Central memory CD8-positive, alpha-beta T cell (primary cell): ENCODE measurements at places on chromosomes 3 and 15.

DNA sequence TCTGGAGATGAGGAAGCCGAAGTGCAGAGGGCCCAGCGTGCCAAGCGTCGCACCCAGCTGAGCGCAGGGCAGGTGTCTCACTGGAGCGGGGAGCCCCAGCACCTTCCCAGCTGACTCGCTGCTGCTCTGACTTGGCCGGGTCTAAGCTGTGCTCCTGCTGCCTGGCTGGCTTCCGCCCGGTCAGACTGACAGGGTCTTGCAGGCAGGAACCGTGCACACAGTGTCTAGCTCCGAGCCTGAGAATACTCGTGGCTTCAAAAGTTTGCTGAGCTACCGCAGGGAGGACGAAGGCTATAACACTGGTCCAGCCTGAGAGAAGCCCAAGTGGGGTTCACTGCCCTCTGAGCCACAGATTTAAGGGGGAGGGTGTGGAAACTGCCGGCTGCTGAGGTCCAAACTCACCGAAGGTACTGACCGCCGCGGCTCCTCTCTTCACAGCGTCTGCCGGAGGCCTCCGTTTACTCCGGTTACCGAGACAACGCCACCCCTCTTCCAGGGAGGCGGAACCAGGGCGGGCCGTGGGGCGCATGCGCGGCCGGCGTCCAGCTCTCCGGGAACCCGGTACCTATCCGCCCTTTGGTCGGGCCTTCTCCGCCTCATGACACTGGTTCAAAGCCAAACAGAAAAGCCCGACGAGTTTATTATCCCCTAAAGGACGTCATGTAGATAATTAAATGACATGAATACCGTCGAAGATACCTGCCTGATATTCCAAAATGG lies at the start of gene CFAP44:
Gene CFAP44, minus strand, starts transcription at position 443 of the 720 bp plus-strand sequence. CDS start 7,829 bp downstream, outside the sequence.
- no peaks in the 10 kb centered on the region for H3K4me1 ChIP-seq
- DNase-seq = peak; percentile 22
- no peak within 1 kb of the TSS for H3K27ac ChIP-seq
- no peaks in the 10 kb centered on the region for H3K27me3 ChIP-seq

GRCh38 chr15:90294601-90295269 lies 29.3 kb downstream of the NGRN start:
- H3K4me3 ChIP-seq = no peak overlapping the region
- peaks cover 9% of the 10 kb centered on the region for H3K4me1 ChIP-seq
- H3K27me3 ChIP-seq = no peaks in the 10 kb centered on the region
- H3K36me3 ChIP-seq = no peaks in the 10 kb centered on the region
- H3K27ac ChIP-seq = no peak overlapping the region

- no peaks in the 10 kb centered on the region for H3K27me3 ChIP-seq
- no peak for DNase-seq
- H3K4me3 ChIP-seq = peak overlapping the region; percentile 33
- H3K27ac ChIP-seq = peak overlapping the region; percentile 56
- H3K4me1 ChIP-seq = peaks cover 17% of the 10 kb centered on the region
Measured at GRCh38 chr15:75620058-75620820, 5.3 kb downstream of the SNUPN start.

DNA sequence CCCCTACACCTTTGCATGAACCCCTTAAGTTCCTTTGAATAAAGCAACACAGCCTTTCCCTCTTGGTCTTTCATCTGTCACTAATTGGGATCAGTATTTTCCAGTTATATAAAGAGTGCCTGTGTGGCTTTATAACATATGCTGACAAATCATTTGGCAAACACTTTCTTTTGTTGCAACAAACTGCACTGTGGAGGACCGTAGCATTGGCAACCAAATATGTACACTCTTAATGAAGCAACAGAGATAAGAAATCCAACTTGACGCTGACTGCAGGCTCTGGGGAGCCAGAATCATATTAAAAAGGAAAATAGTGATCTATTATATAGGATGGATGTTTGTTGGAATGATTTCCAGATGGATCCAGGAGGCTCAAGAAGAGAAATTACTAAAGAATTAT lies 120.1 kb upstream of the PRICKLE2 start:
- H3K4me3 ChIP-seq = no peak overlapping the region
- no peaks in the 10 kb centered on the region for H3K27me3 ChIP-seq
- no peaks in the 10 kb centered on the region for H3K4me1 ChIP-seq

DNA sequence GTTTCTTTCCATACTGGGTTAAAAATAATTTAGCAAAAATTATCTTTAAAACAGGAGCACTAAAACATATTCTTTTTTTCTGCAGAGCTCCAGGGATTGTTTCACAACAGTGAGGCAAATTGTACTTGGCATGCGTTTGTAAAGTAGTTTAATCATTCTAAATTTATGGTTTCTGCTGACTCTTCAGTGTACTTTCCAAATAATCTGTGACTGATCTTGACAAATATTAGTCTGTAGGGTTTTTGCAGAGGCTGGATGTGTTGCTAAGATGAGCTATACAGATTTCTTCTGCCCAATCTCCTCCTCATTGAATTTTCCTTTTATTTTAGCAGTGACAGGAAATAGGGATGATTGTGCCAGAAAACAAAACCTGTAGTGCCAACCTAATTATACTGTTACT lies 328.0 kb upstream of the MANF start:
- DNase-seq = no peak
- H3K27me3 ChIP-seq = no peaks in the 10 kb centered on the region
- H3K4me3 ChIP-seq = no peak overlapping the region
- no peaks in the 10 kb centered on the region for H3K36me3 ChIP-seq
- no peak overlapping the region for H3K27ac ChIP-seq

GRCh38 chr3:46440531-46441294 lies 24.0 kb downstream of the LTF start:
- H3K4me1 ChIP-seq = peaks cover 20% of the 10 kb centered on the region
- peak overlapping the region; percentile 90 for H3K27ac ChIP-seq
- peak; percentile 52 for DNase-seq
- H3K36me3 ChIP-seq = peaks cover 8% of the 10 kb centered on the region
- H3K27me3 ChIP-seq = no peaks in the 10 kb centered on the region

DNA sequence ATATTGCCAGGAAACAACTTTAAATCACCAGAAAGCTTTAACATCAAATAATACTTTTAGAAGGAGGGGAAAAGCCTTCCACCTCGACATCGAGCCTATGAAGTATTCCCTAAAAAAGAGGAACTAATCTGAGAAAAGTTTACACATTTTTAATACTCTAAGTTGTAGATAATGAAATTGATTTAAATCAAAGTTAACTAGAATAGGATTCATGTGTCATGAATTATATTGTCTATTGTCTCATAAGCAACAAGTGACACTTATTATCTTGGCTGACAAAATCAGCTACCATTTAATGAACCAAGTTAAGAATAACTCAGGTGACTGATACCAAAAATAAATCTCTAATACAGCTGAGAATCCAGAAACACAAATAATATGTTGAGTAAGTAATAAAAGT lies 56.6 kb downstream of the TSC22D2 start:
- no peaks in the 10 kb centered on the region for H3K4me1 ChIP-seq
- no peaks in the 10 kb centered on the region for H3K27me3 ChIP-seq
- peaks cover 3% of the 10 kb centered on the region for H3K36me3 ChIP-seq
- DNase-seq = no peak

- no peak for DNase-seq
- peaks cover 2% of the 10 kb centered on the region for H3K36me3 ChIP-seq
- H3K27ac ChIP-seq = no peak overlapping the region
- H3K4me3 ChIP-seq = no peak overlapping the region
- no peaks in the 10 kb centered on the region for H3K27me3 ChIP-seq
Measured at GRCh38 chr3:123337948-123338619, 110.8 kb downstream of the ADCY5 start.

DNA sequence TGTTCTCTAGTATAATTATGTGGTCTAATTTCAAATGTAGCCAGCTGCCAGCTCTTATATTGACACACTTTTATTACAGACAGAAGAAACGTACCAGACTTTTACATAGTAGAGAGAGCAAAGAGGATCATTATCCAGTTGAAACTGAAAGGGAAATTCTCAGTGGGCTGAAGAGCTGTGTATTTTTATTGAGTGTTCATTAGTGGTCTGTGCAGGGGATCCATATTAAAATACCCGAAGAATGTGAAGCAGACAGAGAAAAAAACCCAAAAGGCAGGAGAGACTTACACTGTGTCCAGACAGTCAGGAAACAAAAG lies 41.3 kb downstream of the MYRIP start:
- peaks cover 17% of the 10 kb centered on the region for H3K27me3 ChIP-seq
- H3K4me1 ChIP-seq = no peaks in the 10 kb centered on the region
- no peak for DNase-seq
- no peak overlapping the region for H3K4me3 ChIP-seq
- no peak overlapping the region for H3K27ac ChIP-seq

DNA sequence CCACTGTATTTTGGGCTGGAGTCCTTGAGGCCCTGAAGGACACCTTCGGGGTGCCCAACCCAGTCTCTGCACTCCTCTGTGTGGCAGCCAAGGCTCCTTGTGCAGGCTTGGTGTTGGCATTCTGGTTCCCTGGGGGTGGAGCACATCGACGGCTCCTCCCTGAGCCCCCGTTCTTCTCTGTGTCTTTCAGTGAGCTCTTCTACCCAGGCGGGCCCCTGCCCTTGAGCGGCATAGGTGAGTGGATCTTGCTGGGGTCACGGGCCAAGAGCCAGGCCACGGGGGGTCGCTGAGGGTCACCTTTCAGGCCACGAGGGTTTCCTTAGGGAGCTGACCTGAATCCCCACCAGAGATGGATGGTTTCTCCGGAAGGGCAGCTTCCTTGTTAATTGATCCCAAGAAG lies 234.8 kb downstream of the SNRPN start:
- no peaks in the 10 kb centered on the region for H3K27me3 ChIP-seq
- peaks cover 1% of the 10 kb centered on the region for H3K36me3 ChIP-seq
- H3K4me1 ChIP-seq = no peaks in the 10 kb centered on the region
- no peak for DNase-seq

- H3K27me3 ChIP-seq = no peaks in the 10 kb centered on the region
- H3K4me3 ChIP-seq = no peak overlapping the region
Measured at GRCh38 chr3:126034481-126035361, 49.2 kb downstream of the SLC41A3 start.

GRCh38 chr3:134404366-134404885 lies 30.2 kb upstream of the AMOTL2 start:
- peaks cover 98% of the 10 kb centered on the region for H3K27me3 ChIP-seq
- no peak overlapping the region for H3K27ac ChIP-seq
- no peaks in the 10 kb centered on the region for H3K4me1 ChIP-seq
